ENCODE measurements at places on chromosomes 2 and 18.

DNA sequence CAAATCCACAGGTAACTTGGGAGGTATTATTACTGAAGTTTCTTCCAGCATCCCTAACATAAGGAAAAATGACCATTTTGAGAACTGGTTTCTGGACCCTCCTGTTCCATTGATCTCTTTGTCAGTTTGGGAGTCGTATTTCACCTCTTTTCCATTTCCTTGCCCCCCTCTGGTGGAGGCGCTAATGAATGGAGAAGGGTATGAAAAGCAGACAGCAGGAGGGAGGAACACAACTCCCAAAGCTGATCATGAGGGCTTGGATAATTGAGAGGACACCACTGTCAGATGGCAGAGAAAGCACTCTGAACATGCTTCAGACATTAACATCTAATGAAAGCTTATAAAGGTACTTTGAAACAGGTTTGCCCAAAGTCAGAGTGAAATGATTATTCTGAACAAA lies 56.6 kb upstream of the TLK1 start:
- DNase-seq: no peak

DNA sequence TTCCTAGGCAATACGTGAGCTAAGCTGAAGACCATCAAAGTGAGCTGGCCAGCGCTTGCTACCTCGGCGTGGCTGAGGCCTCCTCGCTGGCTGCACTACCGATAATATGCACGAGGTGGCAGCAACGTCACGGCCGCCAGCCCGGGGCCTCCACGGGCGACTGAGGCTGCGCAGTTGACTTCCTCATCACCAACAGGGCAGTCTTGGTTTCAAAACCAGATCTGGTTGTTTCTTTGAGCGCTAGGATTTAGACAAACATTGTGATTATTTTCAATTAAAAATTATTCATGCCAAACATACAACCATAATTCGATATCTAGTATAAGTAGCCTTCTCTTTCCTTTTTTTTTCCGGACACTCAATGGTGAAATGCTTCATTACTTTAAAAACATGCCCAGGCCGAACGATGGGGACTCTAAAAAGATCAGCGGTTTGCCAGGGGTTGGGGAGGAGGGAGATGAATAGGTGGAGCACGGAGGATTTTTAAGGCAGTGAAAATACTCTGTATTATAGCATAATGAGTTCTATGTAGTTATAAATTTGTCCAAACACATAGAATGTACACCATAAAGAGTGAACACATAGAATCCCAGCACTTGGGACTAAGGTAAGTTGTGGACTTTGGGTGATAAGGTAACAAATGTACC lies 52.0 kb downstream of the CYBRD1 start:
- no peak for DNase-seq

DNA sequence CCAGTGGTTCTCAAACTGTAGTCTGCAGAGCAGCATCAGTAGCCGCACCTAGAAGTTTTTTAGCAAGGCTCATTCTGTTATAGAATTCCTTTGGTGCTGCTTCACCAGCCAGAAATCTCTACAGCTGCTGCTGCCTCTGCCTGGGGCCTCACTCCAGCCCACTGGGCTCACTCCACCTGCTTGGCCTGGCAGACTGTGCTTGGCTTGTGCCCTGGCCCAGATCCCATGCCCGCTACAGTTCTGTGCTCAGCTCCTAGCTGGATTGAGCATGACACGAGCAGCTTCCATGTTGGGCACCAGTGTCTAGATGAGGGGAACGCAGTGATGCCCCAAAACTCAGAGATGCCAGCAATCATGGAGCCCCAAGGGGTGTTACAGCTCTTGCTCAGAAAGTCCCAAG lies 22.6 kb downstream of the MAPK4 start:
- no peak for DNase-seq

DNA sequence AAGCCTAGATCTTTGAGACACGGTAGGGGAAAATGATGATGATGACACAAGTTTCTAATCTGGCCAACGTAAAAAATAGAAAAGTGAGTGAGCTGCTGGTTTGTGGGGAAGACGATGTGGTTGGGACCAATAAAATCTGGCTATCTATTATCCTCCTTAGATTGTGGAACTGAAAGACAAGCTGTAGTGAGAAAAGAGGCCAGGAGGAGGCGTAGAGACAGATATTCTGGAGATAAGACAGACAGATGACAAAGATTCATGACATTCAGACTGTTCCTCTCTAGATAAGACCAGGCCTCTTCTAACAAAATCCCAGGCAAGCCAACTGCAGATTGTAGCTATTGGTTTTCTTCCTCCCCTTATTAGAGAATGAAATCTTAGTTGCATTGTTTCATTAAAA lies 376.3 kb upstream of the UBE2E3 start:
- no peak for DNase-seq

DNA sequence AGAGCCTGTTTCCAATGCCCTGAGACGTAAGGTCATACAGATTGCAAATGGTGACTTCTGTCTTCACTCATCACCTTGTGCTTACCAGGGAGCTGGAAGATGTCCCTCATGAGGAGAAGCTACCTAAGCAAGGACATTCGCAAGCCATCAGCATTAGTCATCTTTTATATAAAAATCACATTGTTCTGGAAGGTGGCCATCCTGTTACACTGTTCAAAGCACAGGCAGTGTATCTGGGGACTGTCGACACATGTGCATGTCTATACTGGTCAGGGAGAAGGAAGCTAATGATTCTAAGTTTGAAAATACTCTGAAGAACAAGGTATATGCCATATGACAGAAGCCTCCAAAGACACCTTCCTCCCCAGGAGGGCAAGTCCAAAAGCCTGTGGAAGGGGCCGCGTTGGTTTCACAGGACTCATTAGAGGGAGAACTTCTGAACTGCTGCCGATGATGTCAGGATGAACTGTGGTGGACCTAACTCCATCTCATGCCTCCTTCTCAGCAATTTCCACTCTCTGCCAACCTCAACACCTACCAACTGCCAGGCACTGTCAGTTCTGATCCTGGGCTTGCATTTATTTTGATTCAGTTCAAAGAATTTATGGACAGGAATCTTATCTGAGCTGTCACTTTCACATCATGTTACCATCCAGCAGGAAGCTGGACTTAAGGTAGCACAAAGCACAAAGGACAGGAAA lies 39.4 kb downstream of the DNER start:
- no peak for DNase-seq

GRCh38 chr2:212033888-212034287 lies 504.7 kb downstream of the ERBB4 start:
- DNase-seq: no peak

GRCh38 chr18:49250816-49251388 lies 209.5 kb downstream of the DYM start:
- DNase-seq: no peak

- no peak for DNase-seq
Observed at GRCh38 chr18:7133181-7133580, 15.6 kb upstream of the LAMA1 start.

GRCh38 chr2:143694335-143694734 lies 565.1 kb downstream of the ARHGAP15 start:
- no peak for DNase-seq

GRCh38 chr2:7497178-7497577 lies 580.0 kb downstream of the RNF144A start:
- DNase-seq: no peak

DNA sequence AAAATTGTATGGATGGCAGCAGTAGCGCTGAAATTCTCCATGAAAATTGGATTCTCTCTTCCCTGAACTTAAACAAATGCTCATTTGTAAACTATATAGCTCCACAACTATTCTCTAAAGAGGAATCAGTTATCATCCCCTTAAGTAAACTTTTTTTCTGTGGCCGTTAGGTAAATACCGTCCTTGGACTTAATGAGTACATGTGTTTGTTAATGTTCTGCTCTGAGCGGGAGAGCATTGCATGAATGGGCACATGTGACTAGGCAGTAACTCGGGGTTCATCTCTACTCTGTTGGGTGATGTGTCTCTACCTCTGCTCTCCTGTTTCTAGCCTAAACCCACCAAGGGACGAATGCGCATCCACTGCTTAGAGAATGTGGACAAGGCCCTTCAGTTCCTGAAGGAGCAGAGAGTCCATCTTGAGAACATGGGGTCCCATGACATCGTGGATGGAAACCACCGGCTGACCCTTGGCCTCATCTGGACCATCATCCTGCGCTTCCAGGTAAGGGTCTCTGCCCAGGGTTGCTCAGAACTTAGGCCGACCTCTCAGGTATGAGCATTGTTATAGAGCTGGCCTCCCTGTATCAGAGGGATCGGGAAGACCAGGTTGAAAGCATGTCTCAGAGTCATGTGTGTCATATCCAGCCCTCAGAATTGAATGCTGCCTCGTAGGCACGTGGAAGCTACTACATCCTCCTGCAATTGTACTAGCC lies 111.5 kb upstream of the EML6 start:
- no peak for DNase-seq

GRCh38 chr18:58937887-58938267 lies 73.2 kb downstream of the ZNF532 start:
- DNase-seq: no peak

Data from HS-27A (cell line).